GM19239 (cell line): ENCODE measurements at places on chromosomes 3 and 15.

GRCh38 chr3:131020122-131020693, 6.4 kb downstream of the ASTE1 start:
- no peak for DNase-seq

GRCh38 chr3:25365636-25366035, 62.4 kb upstream of the RARB start:
- DNase-seq, result no peak

DNA sequence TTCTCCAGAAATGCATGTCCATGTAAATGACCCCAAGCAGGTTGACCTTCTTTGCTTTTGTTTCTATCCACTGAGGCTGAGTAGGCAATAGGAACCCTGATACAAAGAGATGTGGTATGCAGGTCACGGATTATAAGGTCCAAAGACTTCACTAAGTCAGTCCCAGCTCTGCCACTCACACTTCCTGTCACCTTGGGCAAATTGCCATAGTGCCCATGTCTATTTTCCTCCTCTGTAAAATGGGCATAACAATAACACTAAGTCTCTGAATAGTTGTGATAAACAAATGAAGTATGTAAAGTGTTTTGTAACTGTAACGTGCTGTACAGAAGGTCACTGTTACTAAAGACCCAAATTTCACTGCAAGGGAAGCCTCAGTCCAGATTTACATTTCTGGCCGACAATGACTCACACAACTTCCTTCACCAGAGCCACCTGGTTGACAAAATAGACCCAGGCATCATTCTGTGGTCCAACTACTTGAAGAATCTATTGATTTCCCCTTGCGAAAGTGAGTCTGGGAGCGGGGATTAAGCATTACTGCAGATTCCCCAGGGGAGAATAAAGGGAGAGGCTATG, 175.4 kb upstream of the LPP start:
- DNase-seq, result no peak

GRCh38 chr3:187193181-187193580, 4.1 kb upstream of the RTP1 start:
- DNase-seq, result no peak

DNA sequence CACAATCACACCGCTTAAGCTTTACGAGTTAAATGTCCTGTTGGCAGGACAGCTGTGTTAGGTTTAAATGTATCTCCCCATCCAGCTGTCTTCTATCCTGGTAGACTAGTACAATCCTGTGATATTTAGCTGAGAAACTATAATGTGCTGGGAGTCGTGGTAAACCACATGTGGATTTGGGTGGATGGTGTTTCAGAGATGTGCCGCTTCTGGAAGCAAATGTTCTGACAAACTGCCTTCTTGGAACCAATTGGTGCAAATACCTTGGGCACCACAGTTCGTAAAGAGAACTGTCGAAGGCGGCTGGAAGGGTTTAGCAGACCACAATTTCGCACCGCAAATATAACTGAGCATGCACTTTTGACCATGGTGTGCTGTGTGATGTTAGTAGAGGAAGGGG, 15.0 kb downstream of the SCG5 start:
- no peak for DNase-seq

GRCh38 chr3:28972921-28973320, 307.9 kb upstream of the RBMS3 start:
- DNase-seq, result no peak

GRCh38 chr3:134432236-134432635, 53.5 kb downstream of the ANAPC13 start:
- DNase-seq, result no peak

DNA sequence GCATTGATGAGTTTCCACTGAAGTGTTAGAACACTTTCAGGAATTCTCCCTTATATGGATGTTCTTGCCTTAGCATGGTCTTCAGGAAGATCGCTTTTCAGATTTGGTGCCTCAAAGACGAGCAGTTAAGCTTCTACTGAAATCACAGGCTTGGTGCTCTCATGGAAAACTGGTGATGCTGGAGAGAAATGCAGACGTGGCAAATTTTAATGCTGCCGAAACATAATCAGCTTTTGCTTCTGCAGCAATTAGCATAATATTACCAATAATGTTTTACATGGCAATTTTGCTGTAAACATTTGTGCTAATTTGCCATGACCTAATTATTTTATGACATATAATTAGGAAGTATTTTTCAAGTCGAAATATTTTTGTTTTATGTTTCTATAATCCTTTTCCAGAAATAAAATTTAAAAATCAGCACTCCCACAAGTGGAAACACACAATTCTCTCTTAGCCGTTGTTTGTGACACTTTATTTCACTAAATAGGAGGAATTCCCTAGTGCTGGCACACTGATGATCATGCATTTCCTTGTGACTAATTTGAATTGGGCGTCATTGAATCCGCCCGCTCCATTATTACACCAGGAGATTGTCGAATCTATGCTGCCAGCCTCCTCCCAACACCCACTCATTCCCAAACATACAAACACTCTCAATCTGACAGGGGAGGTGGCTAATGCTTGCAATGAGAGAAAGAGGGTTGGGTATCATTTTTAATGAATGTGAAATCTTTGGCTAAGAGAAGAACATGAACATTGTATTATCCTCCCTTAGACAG, 506.8 kb upstream of the PPP2R3A start:
- no peak for DNase-seq

DNA sequence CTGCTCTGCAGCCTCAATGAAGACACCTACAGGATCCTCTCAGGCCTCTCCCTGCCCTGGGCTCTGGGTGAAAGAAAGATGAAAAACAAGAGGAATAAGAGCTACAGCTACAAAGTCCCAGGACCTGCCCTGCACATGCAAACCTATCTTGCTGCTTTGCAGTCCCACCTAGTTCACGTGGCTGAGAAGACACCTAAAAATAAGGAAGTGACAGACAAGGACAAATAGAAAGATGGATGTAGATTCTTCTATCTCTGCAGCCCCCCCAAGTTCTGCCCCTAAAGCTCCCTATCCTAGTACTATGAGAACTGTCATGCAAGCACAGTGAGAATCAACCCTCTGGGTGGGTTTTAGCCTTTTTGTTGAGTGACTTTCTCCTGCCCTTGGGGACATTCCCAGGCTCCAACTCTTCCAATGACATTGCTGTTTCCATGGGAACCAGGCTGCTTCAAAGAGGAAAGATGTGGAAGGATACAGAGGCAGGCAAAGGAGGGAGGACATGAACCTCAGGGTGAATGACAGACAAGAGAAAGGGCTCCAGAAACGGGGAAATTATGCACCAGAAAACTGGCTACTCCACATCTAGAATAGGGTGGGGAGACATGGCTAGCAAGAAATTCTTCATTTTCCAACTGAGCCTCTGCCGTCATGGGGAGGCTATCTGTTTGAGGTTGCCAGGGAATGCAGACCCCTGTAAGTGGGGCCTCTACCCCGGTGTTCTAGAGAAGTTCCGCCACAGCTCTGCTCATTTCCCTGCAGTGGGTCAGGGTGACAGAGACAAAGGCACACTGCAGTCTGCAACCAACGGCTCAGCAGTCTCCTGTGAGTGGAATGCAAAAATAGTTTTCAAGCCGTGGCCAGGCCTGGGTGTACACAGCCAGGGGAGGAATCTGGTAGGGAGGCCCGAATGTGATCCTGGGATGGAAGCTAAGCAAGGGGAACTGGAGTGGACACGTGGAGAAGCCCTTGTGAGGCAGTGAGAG, 5.2 kb downstream of the CSPG5 start:
- no peak for DNase-seq

DNA sequence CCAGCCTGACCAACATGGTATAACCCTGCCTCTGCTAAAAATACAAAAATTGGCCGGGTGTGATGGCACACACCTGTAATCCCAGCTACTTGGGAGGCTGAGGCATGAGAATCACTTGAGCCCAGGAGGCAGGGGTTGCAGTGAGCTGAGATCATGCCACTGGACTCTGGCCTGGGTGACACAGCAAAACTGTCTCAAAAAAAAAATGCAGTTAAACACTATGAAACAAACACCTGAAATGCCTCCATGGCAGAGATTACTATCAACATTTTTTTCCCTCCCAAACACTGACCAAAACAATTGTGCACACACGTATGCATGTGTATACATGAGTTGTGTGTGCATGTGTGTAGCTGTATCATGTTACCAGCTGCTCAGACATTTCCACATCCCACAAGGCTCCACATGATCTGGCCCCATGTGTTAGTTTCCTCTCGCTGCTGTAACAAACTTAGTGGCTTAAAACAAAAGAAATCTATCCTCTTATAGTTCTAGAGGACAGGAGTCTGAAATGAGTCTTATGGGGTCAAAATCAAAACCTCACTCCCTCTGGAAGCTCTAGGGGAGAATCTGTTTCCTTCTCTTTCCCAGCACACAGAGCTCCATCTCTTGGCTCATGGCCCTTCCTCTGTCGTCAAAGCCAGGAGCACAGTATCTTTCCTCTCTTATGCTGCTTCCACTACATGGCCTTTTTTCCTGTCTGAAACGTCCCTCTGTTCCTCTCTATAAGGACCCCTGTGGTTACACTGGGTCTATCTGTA, 34.5 kb downstream of the SLC41A3 start:
- no peak for DNase-seq

DNA sequence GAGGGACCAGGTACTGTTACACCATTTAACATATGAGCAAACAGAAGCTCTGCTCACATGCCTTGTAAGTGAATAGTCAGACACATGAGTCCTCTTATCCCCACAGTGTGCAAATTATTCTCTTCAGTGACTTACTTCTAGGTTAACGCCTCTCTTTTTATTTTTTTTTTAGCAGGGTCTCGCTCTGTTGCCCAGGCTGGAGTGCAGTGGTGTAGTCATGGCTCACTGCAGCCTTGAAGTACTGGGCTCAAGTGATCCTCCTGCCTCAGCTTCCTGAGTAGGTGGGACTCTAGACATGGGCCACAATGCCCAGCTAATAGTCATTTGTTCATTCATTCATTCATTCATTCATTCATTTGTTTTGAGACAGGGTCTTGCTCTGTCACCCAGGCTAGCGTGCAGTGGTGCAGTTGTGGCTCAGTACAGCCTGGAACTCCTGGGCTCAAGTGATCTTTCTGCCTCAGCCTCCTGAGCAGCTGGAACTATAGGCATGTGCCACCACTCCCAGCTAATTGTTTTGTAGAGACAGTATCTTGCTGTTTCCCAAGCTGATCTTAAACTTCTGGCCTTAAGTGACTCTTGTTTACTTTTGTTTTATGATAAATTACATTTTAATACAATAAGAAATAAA, 94.7 kb downstream of the LRRC28 start:
- no peak for DNase-seq

DNA sequence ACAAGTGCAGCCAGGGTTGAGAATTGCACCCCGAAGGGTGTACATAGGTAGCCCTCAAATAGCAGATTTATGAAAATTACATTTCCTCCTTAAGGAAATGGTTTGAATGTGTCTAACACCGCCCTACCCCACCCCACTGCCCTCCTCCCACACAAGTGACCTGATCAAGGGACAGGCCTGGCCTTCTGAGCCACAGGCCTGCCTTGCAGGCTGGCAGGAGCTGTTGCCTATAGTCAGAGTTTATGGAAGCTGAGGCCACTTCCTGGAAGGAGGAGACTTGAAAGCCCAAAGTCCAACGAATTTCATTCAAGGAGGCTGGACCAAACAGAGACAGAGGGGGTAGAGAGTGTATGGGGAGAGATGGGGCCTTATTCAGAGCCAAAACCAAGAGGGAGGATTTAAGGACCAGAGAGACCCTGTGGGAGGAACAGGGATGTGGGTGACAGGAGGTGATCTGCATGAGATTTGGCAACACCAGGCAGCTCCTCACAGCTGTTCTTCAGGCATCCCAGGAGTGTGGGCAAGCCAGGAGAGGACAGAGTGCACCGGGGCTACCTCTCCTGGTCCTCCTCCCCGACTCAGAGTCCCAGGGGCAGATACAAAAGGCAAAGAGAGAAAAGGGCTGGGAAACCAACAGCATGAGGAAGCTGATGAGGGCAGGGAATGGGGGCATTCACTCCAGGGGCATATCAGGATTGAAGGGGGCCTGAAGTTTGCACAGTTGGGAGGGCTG, 100.4 kb upstream of the HES1 start:
- no peak for DNase-seq

- DNase-seq, result no peak
Observed at GRCh38 chr3:183370391-183370790, 58.0 kb downstream of the MCF2L2 start.

DNA sequence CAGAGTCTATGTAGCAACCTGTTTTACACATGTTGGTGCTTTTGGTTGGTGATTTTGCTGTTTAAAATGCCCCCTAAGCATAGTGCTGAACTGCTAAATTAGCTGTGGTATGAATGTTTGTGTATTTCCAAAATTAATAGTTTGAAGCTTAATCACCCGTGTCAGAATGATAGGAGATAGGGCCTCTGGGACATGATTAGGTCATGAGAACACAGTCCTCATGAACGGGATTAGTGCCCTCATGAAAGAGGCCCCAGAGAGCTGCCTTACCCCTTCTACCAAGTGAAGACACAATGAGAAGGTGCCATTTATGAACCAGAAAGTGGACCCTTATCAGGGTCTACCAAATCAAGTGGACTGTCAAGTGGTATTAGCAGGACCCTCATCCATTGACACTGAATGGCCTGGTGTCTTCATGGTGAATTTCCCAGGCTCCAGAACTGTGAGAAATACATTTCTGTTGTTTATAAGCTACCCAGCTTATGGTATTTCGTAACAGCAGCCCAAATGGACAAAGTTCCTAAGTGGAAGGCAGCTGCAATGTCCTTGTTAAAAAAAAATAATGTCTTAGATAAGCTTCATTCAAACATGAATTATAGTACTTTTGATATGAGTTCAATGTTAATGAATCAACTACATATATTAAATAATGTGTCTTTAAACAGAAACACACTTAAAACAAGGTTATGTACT, 37.7 kb upstream of the FRMD4B start:
- no peak for DNase-seq

GRCh38 chr15:31540633-31541032, 214.0 kb downstream of the KLF13 start:
- DNase-seq, result no peak

- DNase-seq, result no peak
Observed at GRCh38 chr3:50359760-50360110, 414 bp upstream of the TMEM115 start.

- DNase-seq, result no peak
Observed at GRCh38 chr3:60755094-60755493, 496.2 kb downstream of the FHIT start.

DNA sequence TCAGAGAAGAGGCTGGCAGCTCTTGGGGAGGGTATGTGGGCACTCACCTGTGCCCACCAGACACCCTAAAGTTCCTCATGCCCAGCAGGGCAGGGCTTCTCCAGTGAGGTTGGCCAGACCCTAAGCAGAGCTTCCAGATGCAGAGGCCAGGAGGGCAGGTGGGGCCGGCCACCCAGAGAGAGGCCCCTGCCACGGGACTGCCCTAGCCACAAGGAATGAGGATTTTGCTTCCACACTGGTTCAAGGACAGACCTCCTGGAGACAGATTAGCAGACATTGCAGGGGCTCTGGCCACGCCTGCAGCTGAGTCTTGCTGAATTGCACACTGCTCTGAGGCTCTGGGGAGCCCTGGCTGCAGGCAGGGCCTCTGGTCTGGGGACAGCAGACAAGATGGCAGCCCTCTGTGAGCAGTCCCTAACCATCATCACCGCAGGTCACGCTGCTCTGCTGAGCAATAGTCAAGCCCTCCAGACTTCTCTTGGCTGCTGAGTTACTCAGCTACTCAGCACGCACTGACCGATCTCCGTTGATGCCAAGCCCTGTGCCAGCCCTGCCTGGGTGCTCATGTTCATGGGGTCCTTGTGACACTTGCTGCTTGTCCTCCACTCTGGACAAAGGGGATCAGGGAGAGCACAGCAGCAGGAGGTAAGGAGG, 117.4 kb upstream of the ABHD17C start:
- DNase-seq, result no peak
